T-helper 1 cell (primary cell): ENCODE measurements at places on chromosomes 6 and 20.

GRCh38 chr20:59743767-59744485 lies 139.6 kb downstream of the PHACTR3 start:
- no peak for DNase-seq

DNA sequence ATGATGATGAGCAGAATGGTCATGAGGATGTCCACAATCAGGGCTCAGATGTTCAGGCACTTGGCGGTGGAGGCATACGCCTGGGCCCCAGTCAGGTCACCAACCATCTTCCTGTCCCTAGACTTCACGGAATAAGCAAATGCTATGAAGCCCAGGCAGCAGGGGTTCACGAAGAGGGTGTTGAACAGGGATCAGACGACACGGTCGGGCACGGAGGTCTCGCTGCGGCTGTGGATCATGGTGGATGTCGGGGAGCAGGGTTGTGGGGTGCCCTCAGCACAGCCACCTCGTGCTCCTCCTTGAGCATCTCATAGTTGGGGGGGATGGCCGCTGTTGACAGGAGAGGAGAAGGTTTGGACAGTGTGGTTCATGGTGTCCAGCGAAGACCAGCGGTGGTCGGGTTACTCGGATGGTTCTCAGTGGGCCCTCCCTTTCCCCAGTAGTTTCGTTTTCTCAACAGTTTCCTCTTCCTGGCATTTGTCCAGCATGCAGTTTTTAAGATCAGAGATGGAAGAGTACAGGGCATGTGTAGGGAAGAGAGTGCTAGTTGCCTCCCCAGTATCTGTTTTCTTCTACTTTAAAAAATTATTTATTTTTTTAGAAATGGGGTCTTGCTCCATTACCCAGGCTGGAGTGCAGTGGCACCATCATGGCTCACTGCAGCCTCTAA lies 20.3 kb upstream of the SPDEF start:
- DNase-seq: no peak

- DNase-seq: no peak
Observed at GRCh38 chr6:113539202-113539601, 317.9 kb upstream of the MARCKS start.

GRCh38 chr20:44361021-44361420 lies 5.5 kb downstream of the HNF4A start:
- no peak for DNase-seq

DNA sequence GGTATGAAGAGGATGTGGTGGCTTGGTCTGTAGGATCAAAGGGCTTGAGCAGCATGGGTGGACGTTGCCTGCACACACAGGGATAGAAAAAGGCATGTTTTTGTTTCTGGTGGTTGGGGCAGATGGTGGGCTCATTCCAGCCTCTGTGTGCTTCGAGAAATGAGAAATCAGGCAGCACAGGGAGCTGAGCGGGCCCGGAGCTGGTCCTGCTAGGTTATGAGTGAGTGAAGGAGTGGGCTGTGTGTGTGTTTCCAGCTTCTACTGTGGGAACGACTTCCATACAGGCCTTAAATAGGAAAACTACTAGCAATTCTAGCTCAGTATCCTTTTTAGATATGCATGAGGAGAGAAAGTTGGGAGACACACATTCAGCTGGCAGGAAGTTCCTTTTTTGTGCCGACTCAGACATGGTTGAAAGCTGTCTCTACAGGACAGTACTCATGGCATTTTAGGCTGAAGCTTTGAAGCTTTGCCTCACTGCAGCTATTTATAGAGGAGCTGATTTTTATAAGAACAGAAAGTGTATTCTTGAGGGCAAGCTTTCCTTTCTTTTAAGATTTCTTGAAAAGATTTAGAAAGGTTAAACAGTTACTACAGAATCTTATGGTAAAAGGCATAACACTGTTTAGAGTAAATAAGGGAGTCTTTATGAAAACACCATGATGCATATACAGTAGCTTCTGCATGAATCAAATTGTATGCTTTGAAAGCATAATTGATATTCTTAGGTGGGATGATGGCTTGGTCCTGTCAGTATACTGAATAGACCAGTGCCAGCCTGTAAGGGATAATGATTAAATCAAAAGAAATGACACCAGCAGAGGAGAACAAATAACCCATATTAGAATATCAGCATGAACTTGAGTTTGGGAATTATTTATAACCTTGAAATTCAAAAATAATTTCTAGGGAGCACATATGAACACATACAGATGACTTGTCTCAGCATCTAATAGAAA lies 104.0 kb upstream of the MAN1A1 start:
- DNase-seq: no peak

DNA sequence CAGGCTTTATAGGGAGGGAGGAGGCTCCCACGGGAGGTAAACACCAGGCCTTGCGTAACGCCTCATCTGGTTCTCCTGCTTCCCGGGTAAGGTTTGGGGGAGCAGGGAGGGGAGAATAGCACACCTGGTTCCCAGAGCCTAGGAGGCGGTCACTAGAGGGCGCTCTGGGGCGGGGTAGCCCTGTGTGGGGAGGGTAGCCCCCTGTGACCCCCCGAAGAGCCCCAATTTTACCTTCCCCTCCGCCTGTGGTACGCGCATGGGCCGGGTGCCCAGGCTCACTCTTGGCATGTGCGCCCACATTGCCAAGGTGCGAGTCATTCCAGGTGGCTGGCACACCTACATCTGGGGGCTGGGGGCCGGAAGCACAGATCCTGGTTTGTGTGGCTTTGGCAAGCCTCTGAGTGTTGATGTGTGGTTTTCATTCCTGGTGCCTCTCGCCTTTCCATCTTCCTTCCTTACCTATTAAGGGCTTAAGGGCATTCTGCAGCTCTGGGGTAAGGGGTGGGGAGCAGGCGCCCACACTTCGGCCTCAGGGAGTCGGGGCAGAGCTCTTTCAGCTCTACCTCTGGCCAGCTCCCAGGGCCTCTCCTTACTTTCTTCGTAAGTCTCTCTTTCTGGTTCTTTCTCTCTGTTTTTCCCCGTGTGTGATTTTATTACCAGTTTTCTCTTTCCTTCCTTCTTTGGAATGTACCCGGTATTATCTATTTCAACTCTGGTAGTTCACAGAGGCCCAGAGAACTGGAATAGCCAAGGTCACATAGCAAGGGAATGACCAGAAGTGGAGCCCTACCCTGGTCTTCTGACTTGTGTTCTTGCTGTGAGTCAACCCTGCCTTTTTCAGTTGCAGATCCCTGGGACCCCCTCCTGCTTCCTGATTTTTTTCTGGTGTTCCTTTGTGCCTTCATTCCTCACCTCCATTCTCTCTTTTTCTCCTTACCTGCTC lies 492 bp upstream of the RNF39 start:
- DNase-seq: no peak

DNA sequence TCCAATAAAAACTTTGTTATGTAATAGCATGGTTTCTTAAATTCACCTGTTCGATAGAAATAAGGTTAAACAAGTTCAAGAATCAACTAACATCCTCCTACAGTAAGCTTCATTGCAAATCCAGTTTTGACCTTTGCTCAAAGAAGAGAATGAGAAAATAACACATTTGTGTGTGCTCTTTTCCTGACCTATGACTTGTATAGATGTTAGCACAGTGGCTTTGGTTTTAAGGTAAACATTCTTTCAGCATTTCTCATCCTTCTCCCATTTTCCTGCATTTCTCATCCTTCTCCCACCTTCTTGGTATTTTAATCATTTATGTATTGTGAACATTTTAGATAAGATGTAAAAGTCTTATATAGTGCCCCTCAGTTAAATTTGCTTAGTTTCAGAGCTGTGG lies 73.9 kb downstream of the PLCB1 start:
- DNase-seq: no peak

DNA sequence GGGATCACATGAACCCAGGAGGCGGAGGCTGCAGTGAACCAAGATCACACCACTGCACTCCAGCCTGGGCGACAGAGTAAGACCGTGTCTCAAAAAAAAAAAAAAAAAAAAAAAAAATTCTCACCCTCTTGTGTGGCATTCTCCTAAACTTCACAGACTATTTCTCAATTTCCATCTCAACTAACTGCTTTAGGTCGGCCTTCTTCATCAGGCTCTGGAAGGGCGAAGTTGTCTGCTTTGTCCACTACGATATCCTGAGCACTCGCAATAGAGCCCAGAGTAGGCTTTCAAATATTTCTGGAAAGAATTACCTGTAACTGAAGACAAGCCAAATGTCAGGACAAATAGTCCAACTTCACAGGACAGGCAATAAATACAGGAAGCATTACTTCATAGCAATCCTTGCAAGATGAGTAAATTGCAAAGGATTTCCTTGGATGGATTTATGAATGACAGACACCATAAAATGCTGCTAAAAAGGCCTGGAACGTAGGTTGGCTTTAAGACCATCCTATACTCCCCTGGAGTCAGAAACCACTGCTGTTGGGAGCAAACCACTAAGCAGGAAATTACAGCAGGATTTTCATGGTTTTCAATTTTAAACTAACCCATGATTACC lies 116.3 kb upstream of the SLC2A12 start:
- no peak for DNase-seq

- DNase-seq: no peak
Observed at GRCh38 chr6:5584078-5584482, 322.8 kb downstream of the FARS2 start.

DNA sequence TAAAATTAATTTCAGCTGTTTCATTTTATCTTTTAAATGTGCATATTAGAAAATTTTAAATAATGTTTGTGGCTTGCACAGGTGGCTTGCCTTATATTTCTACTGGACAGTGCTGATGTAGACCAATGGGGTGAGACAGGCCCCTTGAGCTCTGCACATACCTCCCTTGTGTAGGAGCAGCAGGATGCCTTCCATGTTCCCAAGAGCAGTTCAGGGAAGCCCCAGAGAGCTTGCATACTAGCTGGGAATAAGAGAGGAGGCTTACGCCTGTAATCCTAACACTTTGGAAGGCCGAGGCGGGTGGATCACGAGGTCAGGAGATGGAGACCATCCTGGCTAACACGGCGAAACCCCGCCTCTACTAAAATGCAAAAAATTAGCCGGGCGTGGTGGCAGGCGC lies 61.4 kb downstream of the RFPL4B start:
- DNase-seq: no peak
